ENCODE measurements at places on chromosomes 4 and X.
A peak's percentile ranks its signal among the peaks of the same experiment; 100 is the strongest.

- no peak for DNase-seq
Observed at GRCh38 chr4:11456401-11456800, 27.7 kb upstream of the HS3ST1 start.

DNA sequence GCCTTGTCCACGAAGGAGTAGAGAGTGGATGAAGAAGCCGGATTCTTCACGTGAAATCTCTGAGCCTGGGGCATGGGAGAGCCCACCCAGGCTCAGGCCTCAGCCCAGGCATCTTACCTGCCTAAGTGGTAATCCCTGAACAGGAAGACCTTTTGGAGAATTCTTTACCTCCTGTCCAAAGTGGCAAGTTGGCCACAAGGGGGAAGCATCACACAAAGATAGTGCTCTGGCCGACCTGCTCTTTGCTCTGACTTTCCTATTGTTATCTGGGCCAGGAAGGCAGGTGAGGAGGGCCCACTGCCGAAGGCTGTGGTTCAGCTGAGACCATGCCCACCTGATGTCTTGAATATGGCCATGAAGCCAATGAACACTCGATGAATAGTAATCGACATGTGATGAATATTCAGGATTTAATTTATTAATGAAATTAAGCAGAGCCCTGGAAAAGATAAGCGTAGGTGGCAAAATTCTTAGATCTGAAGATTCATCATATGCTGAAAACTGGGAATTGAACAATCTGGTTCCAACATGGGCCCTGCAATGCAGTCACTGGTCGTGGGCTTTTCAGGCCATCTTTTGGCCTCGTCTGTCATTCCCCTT lies 93.8 kb downstream of the PDGFRA start:
- peak; percentile 2 for DNase-seq

DNA sequence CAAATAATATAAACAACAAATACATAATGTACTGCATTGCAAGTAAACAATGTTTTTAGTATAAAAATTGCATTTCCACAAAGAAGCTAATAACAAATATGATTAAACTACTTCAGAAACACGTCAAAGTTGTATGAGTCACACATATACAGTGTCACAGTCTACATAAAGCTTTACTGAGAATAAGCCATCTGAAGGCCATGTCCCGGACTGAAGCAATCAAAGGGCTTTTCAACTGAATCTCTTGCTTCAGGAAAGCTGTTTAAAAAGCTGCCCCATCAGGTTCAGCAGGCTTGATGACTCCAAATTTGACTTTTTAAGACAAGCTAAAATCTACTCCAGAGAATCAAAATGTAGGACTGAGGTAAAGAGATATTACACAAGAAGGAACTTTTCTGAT lies 1476.8 kb downstream of the ADGRL3 start:
- DNase-seq: no peak

DNA sequence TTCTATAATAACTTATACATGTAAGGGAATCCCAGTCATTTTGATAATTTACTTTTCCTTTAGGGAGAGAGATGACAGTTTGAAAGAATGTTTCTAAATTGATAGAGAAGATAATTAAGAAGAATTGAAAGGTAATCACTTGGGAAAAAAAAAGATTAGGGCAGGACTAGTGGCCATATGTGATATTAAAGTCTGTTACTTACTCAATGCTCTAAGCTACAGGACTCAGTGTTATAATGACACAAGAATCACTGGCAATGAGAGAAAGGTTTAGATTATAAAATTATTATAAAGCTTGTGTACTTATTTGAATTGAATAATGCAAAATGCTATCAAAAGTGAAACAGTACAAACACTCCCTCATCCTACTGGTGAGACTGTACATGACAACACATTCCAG lies 265.3 kb downstream of the BANK1 start:
- no peak for DNase-seq

DNA sequence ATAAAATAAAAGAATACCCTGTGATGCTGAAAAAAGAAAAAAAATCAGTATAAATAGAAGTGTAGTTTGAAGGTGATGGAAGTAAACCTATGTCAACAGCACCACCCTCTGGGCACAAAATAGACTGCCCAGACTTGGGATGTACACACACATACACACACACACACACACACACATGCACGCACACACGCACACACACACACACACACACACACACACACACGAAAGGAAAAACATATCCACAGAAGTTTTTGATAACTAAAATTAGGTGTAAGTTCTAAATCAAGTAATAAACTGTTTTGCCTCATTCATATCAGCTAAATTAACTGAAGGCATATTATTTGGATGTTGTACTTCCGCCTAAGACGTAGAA lies 40.5 kb downstream of the ANXA5 start:
- no peak for DNase-seq

DNA sequence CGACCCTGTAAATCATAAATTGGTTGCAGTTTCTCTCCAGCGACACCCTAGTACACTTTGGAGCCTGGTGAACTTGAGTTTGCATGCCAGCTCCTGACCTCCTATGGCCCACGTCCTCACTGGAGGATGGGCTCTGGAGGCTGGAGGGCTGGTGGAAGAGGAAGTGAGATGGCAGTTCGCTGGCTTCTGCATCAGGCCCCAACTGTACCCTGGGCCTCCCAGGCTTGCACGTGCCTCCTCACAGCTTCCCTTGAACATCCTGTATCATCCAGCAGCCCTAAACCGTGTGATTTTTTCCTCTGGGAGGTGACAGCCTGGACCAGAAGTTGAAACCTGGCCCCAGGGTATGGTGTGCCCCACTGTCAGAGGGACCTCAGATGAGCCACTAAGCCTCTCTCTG lies 78.5 kb downstream of the HTRA3 start:
- DNase-seq: no peak

- DNase-seq: no peak
Observed at GRCh38 chr4:55498051-55498450, 48.7 kb downstream of the CLOCK start.

DNA sequence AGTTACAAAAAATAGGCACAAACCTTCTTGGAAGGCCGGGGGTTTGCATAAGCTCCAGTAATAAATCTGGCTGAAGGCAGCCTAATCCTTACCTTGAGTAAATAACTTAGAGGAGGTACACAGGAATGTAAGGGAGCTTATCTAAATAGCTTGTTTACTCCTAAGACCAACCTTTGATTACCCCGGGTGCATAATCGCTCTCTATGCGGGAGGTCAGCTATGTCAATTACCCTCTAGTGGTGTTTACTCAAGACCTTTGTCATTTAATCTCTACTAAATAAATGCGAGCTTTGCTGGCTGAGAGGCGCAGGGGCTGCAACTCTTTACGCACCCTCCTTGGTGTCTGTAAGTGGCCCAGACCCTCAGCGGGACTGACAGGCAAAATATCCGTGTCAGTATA lies 50.2 kb upstream of the MAP9 start:
- DNase-seq: no peak

GRCh38 chr4:39975488-39976089 lies 2.1 kb downstream of the PDS5A start:
- no peak for DNase-seq

GRCh38 chr4:2321279-2322196 lies 59.6 kb upstream of the MXD4 start:
- DNase-seq: no peak

DNA sequence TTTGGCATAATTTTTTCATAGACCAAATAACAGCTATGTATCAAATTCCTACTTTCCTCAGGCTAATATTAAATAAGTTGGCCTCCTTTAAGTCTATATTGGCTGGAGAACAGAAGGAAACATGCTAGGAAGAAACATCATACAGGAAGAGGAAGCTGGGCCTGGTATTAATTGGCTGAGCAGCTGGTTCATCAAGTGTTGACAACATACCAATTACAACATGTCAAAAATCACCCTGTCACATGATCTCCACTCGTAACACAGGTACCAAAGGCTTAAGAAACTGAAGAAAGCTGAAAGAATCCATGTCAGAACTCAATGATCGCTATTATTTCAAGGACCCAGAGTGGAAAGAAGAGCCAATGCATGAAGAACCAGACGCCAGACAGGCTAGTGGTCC lies 10.5 kb downstream of the WDFY3 start:
- DNase-seq: no peak

- DNase-seq: peak; percentile 37
Observed at GRCh38 chr4:242121-242848, 63.0 kb downstream of the ZNF732 start.

GRCh38 chrX:17549107-17549651 lies 174.2 kb downstream of the NHS start:
- no peak for DNase-seq

- DNase-seq: no peak
Observed at GRCh38 chr4:184962125-184962638, 56.1 kb upstream of the HELT start.

DNA sequence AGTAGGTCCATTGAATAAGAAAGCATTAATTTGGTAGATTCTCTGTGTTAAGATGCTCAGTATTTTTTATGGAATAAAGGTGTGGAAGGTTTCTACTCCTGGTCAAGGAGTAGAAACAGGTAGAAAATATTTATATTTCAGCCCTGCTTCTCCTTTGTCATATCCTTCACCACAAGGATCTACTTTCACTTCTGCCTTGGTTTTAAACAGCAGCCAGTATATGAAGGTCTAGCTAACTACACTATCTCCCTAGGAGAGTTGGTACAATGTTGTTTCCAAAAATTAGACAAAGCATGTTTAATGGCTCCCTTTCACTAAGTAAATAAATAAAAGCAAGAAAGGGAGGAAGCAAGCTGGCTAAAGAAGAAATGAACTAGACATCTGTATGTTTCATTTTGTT lies 44.6 kb upstream of the GYPA start:
- no peak for DNase-seq

DNA sequence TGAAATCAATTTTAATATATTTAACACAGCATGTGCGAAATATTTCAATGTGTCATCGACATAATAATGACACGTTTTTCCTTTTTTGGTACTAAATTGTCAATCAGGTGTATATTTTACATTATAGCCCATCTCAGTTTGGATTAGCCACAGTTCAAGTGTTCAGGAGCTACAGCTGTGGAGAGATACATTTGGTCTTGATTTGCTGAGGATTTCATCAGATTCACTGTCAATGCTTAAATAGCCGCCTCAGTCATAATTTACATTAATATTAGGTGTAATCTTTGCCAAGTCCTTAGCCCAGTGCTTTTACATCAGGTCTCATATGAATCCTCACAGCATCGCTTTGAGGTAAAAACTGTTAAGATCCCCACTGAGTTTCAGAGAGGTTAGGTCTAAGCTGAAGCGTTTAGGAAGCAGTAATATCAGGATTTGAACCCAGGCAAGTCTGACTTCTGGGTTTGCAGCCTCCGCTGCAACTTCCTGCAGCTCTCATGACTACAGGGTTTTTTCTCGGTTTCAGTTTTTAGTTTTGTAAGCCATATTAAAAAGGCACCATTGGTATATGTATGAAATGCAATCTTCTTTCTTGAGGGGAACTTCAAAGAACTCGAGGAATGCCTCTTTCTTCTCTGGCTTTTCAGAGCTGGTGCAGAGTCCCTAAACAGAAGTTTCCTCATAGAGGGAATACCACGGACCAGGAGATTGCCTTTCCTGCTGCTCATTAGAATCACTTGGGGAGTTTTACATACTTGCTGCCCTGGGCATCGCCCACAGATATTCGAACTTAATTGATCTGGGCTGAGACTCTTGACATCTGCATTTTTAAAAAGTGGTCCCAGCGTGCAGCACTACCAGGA lies 6.4 kb downstream of the MTM1 start:
- DNase-seq: no peak

GRCh38 chrX:105273326-105273725 lies 52.8 kb upstream of the TEX13A start:
- DNase-seq: no peak

GRCh38 chrX:132636080-132636479 lies 147.2 kb upstream of the MBNL3 start:
- DNase-seq: no peak

- no peak for DNase-seq
Observed at GRCh38 chr4:140884431-140885058, 128.4 kb upstream of the TBC1D9 start.

GRCh38 chrX:9318766-9319165 lies 146.1 kb upstream of the TBL1X start:
- DNase-seq: no peak

DNA sequence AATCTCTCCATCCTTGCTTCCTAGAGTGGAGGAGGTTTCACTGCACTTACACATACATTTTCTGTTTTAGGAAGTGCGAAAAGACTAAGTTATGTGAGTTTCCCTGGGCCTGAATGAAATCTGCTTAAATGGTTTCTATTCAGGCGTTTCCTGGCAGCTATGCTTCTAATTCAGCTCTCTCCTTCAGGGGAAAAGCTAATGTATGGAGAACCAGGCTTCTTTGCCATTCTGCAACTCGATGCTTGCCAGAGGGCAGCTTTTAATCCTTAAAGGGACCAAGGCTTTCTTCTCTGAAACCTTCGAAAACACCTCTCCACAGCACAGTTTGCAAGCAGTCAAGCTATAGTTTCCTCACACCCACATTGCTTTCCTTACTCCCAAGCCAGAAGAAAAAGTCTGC lies 89.5 kb upstream of the ARX start:
- DNase-seq: no peak

DNA sequence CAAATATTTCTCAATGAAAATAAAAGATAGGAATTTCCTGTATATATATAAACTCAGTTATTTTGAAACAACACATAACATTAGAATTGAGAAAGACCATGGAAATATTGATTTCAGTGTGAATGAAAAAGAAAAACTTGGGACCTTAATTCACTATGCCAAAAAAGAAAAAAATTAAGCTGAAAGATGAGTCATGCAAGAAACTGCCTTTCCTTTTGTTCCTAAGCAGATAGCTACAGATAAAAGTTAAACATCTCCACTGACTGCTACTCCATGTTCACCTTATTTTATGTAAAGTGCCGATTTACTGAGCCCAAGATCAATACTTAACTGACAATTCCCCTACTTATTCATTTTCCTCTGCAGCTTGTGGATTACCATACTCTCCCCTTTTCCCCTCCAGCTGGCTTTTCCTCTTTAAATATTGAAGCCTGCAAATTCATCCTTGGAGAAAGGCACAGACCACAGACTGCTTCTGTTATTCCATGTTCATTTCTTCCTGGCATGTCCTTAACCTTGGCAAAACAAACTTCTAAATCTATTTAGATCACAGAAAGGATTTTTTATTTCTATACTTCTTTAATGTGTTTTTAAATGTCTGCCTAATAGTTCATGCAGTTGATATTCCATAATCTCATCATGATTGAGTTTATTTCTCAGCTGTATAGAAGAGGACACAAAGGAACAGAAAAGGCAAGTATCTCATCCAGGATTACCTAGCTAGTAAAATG lies 40.5 kb upstream of the YTHDC1 start:
- no peak for DNase-seq

- peak; percentile 12 for DNase-seq
Observed at GRCh38 chrX:118254611-118255010, 91.3 kb upstream of the WDR44 start.

All from stimulated activated CD8-positive, alpha-beta memory T cell treated with anti-CD3 and anti-CD28 coated beads, Interleukin-15, amount 100 ng/mL, for 48 hours (primary cell).